ENCODE measurements at places on chromosomes 5 and 9.

DNA sequence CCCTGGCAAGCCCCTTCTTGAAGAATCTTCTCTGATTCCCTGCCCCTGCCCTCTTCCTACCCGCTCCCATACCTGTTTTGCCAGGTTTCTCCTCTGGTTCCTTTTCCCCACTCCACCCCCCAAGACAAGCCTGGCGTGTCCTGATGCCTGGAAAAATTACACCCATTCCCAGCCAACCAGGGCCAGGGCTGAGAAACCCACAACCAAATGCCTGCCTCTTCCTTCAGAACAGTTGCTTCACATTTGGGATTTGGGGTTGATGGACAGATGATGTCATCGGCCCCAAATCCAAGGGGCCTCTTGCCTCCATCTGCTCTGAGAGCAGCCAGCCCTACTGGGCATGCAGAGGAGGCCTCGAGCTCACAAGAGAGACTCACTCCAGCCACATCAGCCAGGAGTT lies 8.8 kb upstream of the NEK6 start:
- no peak for DNase-seq

- DNase-seq: no peak
Measured at GRCh38 chr5:177569894-177570293, 15.5 kb upstream of the FAM193B start.

GRCh38 chr5:19902316-19902934 lies 85.6 kb downstream of the CDH18 start:
- peak; percentile 46 for DNase-seq

GRCh38 chr9:88773627-88774244 lies 217.5 kb upstream of the S1PR3 start:
- peak; percentile 64 for DNase-seq

- no peak for DNase-seq
Measured at GRCh38 chr9:87748881-87749280, 23.0 kb downstream of the CTSL start.

DNA sequence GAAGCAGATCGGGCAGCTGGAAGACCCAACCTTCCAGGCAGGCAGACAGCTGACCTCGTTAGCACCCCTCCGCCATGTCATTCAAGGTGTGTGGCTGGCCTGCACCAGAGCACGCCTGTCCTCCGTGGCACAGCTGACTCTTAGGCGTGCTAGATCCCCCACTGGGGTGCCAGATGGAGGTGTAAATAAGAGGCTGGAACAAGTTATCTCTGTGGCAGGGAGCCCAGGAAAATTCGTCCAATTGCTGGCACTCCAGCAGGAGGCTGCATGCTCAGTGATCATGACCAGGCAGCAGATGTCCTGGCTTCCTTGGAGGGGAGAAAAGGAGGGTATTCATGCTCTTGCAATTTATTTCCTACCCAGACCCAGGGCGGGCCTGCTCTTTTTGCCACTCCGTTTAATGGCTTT lies 7.8 kb upstream of the ALDOB start:
- no peak for DNase-seq

GRCh38 chr9:1039589-1039988 lies 10.6 kb upstream of the DMRT2 start:
- DNase-seq: no peak

DNA sequence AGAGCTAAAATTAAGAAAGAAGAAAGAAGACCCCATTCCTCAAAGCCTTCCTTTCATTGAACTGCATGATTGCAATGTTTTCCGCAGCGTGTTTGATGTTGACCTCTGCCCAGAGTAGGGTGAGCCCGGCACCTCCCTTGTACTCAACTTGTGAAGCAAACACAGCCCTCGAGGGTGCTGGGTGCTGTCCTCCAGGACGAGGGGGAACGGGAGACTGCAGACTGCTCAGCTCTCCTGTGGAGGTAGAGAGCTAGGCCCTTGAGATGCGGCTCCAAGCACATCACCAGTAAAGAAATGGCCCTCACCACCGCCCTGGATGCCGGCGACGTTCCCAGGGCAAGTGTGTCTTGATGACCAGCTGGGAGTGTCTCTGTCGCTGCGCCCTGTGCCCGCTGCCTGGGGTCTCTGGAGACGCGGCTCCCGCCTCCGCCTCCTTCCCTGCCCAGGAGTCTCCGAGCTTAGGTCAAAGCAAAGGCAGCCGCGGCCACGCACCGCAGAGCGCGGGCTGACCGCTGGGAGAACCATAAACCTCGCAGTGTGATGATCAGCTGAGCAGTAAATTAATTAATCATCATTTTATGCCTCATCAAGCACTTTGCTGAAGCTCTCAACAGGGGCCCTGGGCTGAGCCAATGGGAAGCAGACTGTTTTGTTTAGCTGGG lies 108.7 kb downstream of the IRX2 start:
- no peak for DNase-seq

DNA sequence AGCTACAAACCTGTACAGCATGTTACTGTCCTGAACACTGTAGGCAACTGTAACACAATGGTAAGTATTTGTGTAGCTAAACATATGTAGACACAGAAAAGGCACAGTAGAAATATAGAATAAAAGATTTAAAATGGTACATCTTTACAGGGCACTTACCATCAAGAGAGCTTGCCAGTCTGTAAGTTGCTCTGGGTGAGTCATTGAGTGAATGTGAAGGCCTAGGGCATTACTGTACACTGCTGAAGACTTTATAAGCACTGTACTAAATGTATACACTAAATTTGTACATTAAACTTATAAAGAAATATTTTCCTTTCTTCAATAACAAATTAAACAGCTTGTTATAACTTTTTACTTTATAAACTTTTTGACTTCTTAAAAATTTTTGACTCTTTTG lies 20.5 kb downstream of the ADRB2 start:
- no peak for DNase-seq

GRCh38 chr9:136978073-136978864 lies 965 bp downstream of the PTGDS start:
- DNase-seq: peak; percentile 61

GRCh38 chr9:1581926-1582325 lies 433.2 kb upstream of the SMARCA2 start:
- DNase-seq: no peak

DNA sequence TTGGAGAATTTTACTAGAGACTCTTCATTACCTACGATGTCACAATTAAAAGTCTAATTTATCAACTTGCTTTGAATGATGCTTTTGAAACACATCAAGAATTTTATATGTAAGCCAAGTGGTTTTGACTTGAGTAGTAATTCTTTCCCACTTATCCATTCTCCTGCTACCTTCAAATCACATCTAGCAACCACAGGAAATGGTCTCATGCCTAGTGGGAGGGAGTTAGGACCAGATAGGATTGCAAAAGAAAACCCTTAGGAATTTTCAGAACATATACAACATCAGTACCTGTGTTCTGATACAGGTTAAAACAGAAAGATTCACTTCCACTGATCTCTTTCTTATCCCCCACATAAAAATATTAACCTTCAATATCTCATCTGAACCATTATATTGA lies 260.4 kb downstream of the CWC27 start:
- peak; percentile 60 for DNase-seq

DNA sequence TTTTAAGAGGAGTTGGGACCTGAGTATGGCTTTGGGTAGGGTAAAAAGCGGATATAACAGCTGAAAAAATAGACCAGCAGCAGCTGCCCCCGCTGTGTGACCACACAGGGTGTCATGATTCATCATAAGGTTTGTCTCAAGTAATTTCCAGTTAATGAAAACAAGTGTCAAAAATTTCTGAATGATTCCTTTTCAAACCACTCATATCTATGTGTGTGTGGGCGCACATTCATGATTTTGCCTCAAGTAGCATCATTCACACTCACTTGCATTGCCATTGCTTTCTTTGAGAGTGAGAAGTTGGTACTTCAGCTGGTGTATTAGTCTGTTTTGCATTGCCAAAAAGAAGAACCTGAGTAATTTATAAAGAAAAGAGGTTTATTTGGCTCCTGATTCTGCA lies 12.1 kb upstream of the TNFAIP8 start:
- DNase-seq: no peak

GRCh38 chr5:113267361-113267900 lies 167.4 kb downstream of the TSSK1B start:
- no peak for DNase-seq

GRCh38 chr9:85079349-85079748 lies 409.8 kb downstream of the NTRK2 start:
- DNase-seq: no peak

- DNase-seq: no peak
Measured at GRCh38 chr5:150234576-150235499, 45.0 kb downstream of the SLC6A7 start.

GRCh38 chr9:86315078-86315477 lies 32.7 kb upstream of the ISCA1 start:
- DNase-seq: peak; percentile 16

GRCh38 chr9:88995200-88995577 lies 3.9 kb downstream of the S1PR3 start:
- no peak for DNase-seq

GRCh38 chr9:95230046-95230445 lies 87.5 kb downstream of the FANCC start:
- DNase-seq: no peak

GRCh38 chr5:146568161-146568560 lies 52.2 kb upstream of the GPR151 start:
- DNase-seq: no peak

- DNase-seq: no peak
Measured at GRCh38 chr9:81543695-81544094, 145.7 kb downstream of the TLE1 start.

- DNase-seq: no peak
Measured at GRCh38 chr5:91160714-91161285, 222.3 kb downstream of the ARRDC3 start.

DNA sequence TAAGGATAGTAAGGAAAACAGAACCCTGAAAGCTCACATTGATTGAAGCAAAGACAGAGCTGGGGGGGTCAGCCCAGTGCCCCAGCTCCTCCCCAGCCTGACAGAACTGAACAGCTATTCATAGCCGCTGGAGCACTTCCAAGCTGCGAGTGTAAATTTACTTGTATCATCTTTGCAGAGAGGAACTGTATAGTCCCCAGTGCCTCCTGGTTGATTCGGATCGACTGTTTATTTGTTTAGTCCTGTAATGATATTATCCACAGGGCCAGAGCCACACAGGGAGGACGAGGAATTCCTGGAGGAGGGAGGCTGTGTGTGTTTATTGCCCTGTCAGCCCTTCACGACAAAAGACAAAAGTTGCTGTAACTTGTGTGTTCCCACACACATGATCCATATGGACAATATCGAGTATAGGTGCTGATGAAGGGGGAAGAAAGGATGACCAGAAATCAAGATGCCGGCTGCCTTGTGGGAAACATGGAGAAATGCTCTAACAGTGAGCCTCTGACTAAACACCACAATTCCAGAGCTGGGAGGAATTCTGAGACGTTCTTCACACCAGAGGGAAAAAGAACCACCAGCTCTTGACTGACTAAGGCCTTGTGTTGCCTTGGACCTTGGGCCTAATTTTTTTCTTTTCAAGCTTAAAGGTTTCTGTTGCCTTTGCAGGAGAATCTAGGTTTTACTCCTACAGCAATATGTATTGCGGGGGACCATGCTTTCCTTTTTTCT lies 31.1 kb downstream of the FOXD1 start:
- no peak for DNase-seq

DNA sequence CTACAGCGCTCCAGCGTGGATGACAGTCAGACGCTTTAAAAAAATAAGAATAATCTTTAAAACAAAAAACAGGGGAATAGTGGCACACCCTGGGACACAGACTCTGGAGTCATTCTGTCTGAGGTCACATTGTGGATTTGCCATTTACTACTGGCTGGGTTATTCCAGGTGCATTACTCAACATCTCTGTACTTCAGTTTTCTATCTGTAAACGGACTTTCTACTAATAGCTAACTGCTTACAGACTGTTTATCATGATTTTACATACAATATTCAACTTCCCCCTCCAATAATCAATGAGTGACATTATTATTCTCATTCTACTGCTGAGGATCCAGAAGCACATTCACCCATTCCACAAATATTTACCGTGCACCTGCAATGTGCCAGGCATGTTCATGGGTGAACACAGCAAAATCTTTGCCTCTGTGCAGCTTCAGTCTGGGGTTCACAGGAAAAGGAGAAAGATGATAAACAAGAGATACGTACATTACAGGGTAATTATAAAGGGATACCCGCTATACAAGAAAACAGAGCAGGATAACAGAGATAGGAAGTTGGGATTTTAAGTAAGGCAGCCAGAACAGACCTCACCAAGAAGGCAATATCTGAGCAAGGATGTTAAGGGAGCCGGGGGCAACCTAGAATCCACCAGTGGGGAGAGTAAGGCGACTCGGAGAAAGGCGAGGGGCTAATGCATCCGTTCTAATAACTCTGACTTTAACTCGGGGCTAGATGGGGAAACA lies 984 bp upstream of the RAD23B start:
- no peak for DNase-seq

DNA sequence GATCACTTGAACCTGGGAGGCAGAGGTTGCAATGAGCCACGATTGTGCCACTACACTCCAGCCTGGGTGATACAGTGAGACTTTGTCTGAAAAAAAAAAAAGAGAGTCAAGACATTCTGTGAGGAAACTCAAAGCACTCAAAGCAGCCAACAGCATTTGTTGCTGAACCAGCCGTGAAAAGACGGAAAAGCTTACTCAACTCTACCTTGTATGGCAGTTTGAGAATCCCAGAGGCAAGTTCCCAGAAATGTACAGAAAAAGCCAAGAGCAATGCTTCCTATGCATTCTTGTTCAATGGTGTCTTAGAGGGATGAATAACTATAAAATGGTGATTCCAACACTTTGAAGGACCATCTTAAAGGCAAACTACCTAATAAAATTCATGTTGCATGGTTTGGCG lies 170.2 kb downstream of the HSD17B3 start:
- DNase-seq: no peak

- DNase-seq: no peak
Measured at GRCh38 chr5:6861667-6862066, 148.4 kb downstream of the TENT4A start.

GRCh38 chr5:66647146-66647856 lies 51.1 kb downstream of the MAST4 start:
- DNase-seq: no peak

GRCh38 chr5:133324926-133325325 lies 273.1 kb downstream of the HSPA4 start:
- no peak for DNase-seq

DNA sequence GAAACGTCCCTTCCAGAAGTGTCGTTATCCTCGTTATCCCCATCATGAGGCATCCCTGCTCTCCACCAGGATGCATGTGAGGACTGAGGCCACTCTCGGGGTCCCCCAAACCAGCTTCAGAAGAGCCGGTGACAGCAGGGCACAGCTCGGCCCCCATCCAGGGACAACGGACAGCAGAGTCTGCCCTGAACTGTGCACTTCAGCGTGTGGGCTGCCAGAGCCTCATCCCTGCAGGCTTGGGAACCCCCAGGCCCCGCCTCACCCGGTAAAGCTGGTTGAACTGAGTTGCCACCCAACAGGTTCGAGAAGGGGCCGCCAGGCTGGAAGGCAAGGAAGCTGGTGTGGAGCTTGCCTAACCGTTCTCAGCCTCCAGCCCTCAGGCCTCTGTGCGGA lies 710 bp upstream of the CARD9 start:
- no peak for DNase-seq

DNA sequence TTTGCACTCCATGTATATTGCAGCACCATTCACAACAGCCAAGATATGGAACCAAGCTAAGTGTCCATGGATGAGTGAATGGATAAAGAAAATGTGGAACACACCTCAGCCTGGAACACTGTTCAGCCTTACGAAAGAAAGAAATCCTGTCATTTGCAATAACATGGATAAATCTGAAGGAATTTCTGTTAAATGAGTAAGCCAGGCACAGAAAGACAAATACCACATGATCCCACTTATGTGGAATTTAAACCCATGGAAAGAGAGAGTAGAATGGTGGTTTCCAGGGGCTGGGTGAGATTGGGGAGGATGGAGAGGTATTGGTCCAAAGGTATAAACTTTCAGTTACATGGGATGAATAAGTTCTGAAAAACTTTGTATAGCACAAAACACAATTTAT lies 228.9 kb upstream of the CD180 start:
- DNase-seq: no peak
